ENCODE measurements at places on chromosomes 4 and X.
A peak's percentile ranks its signal among the peaks of the same experiment; 100 is the strongest.

DNA sequence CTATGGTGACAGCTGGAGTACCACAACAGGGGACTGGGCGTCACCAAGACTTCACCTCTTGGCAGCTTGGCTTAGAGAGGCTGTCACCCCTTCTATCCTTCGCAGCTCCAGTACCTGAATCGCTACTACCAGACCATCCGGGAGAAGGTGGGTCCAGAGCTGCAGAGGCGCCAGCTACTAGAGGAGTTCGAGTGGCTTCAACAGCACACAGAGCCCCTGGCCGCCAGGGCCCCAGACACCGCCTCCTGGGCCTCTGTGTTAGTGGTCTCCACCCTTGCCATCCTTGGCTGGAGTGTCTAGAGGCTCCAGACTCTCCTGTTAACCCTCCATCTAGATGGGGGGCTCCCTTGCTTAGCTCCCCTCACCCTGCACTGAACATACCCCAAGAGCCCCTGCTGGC, 11.6 kb upstream of the SASH3 start:
- no peak for DNase-seq

DNA sequence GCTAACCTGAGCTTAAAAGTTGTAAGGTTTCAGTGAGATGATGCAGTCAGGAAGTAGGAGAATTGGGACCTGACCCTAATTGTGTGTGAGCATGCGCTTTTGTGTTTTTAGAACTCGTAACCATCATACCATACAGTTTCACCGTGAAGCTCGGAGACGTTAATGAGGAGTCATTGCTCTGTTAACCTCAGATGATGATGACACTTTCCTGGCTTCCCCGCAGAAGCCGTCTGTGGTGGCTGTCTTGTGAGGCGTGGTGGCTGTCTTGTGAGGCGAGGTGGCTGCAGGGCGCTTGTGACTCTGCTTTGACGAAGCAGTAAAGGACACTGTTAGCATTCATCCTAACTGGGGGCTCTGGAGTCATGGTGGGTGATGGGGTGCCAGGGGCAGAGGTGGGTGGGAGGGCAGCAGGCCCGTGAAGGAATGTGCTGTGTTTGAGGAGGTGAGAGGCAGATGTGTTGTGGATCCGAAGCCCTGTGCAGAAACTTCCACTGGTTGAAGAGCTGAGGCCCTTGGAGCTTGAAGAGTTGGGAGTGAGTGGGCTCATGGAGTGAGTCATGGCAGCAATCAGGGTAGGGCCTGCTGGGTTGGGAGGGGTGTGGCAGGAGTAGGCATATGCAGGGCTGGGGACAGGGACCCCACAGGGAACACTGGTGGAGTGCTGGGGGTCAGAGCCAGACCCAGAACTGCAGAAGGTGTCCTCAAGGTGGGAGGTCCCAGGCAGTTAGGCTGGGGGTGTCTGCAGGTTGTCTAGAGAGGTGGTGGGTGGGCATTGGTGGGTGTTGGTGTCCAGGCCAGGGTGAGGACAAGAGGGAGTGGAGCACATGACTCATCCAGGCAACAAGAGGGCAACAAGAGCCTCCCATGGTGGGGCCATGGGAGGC, 57.4 kb downstream of the NSD2 start:
- no peak for DNase-seq

GRCh38 chrX:94430091-94430490, 756.1 kb downstream of the FAM133A start:
- DNase-seq, result no peak

- DNase-seq, result no peak
These were observed 90.3 kb downstream of the ATP11C start for GRCh38 chrX:139842326-139843185.

DNA sequence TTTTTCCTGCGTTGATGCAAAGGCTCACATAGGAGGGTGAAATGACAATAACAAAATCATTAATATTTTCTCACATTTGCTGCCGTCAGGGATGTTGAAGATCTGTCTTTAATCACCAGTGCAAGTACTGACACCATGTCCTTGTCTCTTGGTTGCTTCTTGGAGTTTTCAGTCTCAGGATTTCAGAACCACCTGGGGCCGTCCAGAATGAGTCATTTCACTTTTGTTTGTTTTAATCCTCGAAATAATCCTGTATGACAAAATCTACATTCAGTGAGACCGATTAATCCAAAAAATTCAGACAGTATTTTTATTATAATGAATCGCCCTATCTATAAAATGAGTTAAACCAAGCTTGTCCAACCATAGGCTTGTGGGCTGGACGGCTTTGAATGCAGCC, 47.2 kb downstream of the NEIL3 start:
- DNase-seq, result no peak

DNA sequence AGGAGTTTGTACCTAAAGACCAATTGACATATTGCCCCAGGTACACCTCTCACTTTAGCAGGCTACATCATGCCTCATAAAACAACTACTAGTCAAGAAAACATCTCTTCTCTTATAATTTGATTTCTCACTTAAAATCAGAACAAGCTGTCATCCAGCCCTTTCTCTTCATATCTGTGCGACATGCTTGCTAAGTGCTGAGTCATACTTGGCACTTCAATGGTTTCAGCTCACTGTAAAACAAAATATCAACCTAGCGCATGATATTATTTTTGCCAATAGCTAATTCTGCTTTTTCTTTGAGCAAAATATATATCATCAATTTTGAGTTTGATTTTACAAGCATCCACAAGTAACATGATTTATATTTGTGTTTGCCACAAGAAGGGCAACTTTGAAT, 27.9 kb upstream of the FUNDC1 start:
- DNase-seq, result no peak

GRCh38 chr4:3767570-3768288, 1.5 kb downstream of the ADRA2C start:
- DNase-seq, result no peak

DNA sequence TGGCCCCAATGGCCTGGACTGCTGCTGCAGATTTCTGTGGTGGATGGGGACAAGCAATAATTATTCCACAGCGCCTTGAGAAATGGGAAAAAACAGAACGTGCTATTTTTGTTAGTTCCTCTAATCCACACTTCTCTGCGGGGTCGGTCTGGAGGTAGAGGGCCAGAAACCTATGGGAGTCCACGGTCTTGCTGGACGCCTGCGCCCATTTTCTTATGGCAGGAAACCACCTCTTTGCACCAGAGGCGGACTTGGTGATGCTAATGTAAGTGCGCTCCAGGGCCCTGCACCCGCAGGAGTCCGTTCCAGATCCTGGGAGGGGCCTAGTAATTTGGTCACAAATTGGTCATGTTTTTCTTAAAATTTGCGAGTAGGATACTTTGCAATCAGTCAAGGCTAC, 25.9 kb upstream of the CLDN24 start:
- no peak for DNase-seq

- no peak for DNase-seq
These were observed 572.7 kb upstream of the TENM3 start for GRCh38 chr4:181670506-181670905.

- DNase-seq, result no peak
These were observed 527.4 kb downstream of the SH3BGRL start for GRCh38 chrX:81729269-81729777.

- peak; percentile 78 for DNase-seq
These were observed 156.2 kb upstream of the SLC7A11 start for GRCh38 chr4:138398322-138398721.

DNA sequence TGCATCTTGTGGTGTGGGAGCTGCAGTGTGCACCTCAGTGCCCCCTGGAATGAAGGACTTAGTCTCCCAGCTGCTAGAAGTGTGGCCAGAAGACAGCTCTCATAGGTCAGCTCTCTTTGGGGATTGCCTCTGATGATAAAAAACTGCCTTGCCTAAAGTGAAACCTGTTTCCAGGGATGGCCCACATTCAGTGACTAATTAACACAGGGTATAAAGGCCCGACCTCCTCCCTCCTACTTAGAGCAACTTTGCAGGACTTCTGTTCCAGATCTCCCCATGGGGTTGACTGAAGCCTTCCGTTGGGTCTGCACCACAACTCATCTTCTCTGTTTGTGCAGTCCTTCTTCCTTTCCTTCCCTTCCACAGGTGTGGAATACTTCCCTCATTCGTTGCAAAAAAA, 53.2 kb downstream of the SPINK2 start:
- no peak for DNase-seq

DNA sequence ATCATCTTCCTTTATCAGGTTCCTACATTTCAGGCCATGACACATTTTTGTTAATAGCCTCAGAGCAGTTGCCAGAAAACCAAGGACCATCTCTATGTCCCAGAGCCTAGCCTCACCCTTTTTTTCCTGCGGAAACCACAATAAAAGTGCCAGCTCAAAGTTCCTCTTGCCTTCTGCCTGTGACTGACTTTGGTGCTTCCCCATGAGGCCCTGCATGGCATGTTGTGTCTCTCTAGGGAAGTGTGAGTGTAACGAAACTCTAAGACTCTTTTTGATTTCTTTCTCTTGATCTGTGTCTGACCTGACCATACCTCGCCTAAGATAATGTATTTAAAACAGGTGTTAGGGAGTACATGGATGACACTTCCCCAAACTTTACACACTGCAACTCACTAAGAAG, 642.3 kb upstream of the BOD1L1 start:
- DNase-seq, result no peak

- no peak for DNase-seq
These were observed 32.7 kb upstream of the CRMP1 start for GRCh38 chr4:5925419-5926200.

- DNase-seq, result no peak
These were observed 116.2 kb upstream of the KIT start for GRCh38 chr4:54541426-54542118.

DNA sequence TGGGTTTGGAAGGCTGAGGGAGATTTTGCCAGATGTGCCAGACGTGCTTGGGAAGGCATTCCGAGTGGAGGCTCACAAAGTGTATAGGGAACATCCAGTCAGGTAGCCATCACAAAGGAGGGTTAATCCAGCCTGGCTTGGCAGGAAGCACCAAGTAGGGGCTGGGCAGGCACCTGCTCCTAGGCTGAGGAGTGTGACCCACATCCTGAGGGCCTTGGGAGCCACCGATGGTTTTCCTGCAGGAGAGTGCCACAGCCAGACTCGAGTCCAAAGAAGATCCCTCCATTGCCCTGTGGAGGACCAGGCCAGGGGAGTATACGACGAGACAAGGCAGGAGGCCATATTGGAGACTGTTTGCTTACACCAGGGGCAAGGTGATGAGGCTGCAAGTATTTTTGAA, 47.2 kb downstream of the PNMA5 start:
- DNase-seq, result no peak

GRCh38 chrX:149898554-149898953, 17.6 kb downstream of the MAGEA8 start:
- DNase-seq, result no peak

GRCh38 chrX:146055733-146056132, 238.1 kb downstream of the SLITRK2 start:
- no peak for DNase-seq

DNA sequence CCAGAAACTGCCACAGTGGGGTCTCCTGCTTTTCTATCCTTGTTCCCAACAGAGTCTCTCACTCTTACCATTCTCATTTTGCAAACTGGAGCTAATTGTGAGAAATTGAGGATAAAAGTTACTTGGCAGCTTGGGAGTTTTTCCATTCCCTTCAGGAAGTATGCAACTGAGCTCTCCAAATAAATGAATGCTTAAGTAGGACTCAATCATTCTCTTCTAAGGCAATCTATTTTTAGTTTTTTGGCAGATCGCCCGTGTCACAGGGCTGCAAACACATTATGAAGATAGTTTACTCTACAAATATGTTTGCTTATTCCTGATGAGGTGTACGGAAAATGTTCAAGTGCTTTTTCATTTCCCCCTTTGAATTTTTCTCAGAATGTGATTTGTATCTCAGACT, 5.3 kb downstream of the ASB11 start:
- DNase-seq, result no peak
